ENCODE measurements at places on chromosomes 5 and 9.

DNA sequence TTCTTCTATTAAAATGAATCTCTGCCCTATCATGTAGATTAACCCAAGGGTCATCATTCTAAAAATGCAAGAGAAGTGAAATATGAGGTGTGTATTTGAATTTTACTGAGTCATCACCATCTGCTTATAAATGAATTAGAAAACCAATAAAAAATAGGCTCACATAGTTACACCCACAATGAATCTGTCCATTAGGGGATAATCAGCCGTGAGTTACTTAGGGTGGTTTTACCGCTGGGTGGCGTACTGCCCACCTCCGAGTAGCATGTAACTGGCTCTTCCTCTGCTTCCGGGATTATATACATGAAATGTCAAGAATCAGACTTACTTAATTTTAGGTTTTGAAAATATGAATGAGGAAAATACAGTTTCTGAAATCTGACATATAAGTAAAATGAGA, 332.9 kb upstream of the CCNG1 start:
- DNase-seq, result no peak

GRCh38 chr5:146072595-146072994, 32.8 kb downstream of the PLAC8L1 start:
- DNase-seq, result no peak

DNA sequence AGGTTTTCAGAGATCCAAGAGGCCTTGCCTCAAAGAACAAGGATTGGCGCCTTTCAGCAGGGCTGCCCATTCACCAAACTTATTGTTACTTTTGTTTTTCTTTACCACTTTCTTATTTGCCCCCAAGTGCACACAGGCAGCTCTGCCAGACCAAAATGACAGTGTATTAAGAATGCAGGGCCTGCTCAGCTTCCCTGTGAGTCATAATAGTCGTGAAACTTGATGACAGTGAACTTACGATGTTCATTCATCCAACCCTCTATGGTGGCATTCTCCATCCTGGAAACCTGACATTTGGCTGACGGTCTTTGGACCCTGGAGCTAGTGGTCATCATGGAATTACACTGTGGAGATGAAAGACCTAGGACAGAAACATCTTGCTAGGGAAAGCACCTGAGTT, 44.3 kb downstream of the UBE2QL1 start:
- DNase-seq, result no peak

- DNase-seq, result no peak
Measured at GRCh38 chr5:132396589-132397031, 27.1 kb downstream of the SLC22A5 start.

DNA sequence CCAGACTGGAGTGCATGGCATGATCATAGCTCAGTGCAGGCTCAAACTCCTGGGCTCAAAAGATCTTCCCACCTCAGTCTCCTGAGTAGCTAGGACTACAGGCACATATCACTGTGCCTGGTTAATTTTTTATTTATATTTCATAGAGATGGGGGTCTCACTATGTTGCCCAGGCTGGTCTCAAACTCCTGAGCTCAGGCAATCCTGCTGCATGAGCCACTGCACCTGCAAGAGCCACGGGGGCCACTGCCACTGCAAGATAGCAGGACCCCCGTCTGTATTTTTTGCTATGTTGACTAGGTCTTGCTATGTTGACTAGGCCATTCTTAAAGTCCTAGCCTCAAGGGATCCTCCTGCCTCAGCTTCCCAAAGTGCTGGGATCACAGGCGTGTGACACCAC, 6.5 kb downstream of the CYSTM1 start:
- no peak for DNase-seq

GRCh38 chr9:72929542-72929941, 23.3 kb downstream of the ALDH1A1 start:
- no peak for DNase-seq

GRCh38 chr9:35538361-35539234, 48.7 kb downstream of the RUSC2 start:
- peak; percentile 51 for DNase-seq

DNA sequence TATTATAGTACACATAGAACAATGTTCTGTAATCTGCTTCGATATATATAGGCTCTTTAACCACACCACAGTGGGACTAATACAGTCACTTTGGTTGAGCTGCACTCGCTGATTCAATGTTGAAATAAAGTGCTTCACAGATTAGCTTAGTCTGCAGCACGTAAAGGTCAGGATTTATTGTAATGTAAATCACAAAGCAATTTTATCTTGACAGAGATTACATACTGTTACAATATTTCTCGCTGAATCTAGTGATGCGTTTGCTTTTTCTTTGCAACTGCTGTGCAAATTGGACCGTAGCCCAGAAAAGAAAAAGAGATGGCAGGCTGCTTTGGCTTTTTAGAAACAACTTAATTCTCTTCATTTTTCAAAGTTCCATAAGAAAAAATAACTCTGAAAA, 52.9 kb downstream of the CETN3 start:
- DNase-seq, result no peak

- DNase-seq, result no peak
Measured at GRCh38 chr5:148861088-148861487, 34.7 kb downstream of the ADRB2 start.

- no peak for DNase-seq
Measured at GRCh38 chr9:78923966-78924659, 627.2 kb downstream of the PSAT1 start.

Measured in CD4-positive, alpha-beta T cell treated with Interleukin-1 beta for 1 hour (primary cell).